Stimulated activated CD8-positive, alpha-beta memory T cell treated with anti-CD3 and anti-CD28 coated beads, Interleukin-4, amount 100 ng/mL, for 24 hours (primary cell): ENCODE measurements at places on chromosomes 12 and 14.

DNA sequence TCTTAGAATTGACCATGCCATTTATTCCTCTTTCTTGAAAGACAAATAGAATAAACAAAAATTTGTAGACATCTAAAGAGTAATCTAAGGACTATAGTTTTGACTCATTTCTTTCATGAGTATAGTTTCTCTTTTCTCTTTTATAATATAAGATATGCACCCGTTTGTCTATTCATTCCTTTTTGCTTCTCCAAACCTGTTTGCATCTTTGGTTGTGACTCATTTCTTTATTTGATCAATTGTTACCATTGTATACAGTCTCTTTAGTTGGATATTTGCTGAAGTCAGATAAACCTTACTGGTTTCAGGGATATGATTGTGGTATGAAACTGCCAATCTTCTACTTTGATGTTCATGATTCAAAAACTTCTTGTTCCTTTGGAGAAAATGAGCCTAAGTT, 268.7 kb downstream of the FBXL14 start:
- DNase-seq = no peak

- no peak for DNase-seq
These were observed 166.1 kb downstream of the ADCK1 start for GRCh38 chr14:77965919-77966435.

- no peak for DNase-seq
These were observed 844.0 kb upstream of the LRFN5 start for GRCh38 chr14:40762685-40763084.

DNA sequence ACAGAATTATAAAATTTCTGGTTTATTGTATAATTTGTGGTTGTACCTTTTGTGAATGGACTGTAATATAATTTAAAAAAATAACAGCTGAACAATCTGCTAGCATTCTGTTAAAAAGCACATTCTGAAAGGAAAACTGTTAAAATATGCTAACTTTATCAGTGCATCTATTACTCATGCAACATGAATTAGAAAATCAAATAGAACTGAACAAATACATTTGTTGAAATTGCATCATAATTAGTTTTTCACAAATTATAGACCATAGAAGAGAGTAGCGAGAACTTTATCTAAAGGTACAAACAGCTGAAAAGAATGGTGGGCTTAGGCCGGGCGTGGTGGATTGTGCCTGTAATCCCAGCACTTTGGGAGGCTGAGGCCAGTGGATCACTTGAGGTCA, 33.0 kb downstream of the PTPN21 start:
- no peak for DNase-seq

DNA sequence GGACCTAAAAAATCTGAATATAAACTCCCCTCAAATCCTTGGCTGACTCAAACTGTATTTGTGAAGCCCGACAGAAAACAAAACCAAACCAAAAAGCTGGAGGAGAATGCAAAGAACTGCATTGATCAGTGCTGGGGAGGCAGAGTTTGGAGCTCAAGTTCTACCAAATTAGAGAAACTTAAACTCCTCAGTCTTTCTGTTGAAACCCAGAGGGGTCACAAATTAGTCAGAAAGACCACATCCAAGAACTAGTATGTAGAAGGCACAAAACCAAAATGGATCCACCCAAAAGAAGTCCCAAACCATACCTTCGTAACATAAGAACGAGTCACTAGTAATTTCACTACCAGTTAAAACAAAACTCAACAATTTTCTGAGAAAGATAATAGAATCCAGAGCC, 15.3 kb upstream of the PRKAB1 start:
- DNase-seq = no peak

DNA sequence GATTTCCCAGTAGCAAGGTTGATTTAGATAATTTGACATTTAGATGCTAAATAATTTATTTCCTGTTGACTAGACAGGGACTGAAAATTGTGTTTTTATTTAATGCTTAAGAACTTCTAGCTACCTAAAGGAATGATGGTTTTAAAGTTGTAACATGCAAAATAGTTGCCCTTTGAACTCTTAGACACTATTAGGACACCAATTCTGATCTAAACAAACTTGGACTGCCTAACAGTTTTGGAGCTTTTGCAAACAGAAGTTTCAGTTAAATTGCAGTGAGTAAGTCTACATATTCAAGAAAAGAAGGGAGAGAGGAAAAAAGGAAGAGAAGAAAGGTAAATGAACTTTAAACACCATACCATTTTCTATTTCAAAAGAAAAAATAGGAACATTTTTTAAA, 189.3 kb upstream of the GARIN2 start:
- no peak for DNase-seq

GRCh38 chr12:114327765-114328164, 78.2 kb downstream of the TBX5 start:
- DNase-seq = no peak

DNA sequence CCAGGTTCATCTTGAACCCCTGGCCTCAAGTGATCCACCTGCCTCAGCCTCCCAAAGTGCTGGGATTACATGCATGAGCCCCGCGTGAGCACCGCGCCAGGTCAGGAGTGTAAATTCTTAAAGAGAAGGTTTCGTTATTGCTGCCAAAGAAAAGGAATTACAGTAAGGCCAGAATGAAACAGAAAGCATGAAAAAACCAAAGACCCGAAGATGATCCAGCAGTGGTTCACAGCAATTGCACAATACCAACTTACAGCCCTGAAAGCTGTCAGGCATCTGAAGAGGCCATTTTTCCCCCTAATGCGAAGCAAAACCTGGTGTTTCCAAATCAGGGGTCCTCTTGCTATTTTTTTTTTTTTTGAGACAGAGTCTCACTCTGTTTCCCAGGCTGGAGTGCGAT, 10.3 kb downstream of the RBM23 start:
- no peak for DNase-seq

GRCh38 chr14:20278414-20278813, 27.3 kb downstream of the TTC5 start:
- no peak for DNase-seq

DNA sequence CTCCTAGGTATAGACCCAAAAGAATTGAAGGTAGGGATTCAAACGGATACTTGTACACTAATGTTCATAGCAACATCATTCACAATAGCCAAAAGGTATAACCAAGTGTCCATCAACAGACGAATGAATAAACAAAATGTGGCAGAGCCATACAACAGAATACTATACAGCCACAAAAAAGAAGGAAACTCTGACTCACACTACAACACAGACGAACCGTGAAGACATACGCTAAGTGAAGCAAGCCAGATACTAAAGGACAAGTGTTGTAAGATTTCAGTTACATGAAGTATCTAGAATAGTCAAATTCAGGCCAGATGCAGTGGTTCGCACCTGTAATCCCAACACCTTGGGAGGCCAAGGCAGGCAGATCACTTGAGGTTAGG, 19.1 kb downstream of the CAMKK2 start:
- DNase-seq = no peak
